ENCODE measurements at places on chromosomes 5 and 9.
A peak's percentile ranks its signal among the peaks of the same experiment; 100 is the strongest.

DNA sequence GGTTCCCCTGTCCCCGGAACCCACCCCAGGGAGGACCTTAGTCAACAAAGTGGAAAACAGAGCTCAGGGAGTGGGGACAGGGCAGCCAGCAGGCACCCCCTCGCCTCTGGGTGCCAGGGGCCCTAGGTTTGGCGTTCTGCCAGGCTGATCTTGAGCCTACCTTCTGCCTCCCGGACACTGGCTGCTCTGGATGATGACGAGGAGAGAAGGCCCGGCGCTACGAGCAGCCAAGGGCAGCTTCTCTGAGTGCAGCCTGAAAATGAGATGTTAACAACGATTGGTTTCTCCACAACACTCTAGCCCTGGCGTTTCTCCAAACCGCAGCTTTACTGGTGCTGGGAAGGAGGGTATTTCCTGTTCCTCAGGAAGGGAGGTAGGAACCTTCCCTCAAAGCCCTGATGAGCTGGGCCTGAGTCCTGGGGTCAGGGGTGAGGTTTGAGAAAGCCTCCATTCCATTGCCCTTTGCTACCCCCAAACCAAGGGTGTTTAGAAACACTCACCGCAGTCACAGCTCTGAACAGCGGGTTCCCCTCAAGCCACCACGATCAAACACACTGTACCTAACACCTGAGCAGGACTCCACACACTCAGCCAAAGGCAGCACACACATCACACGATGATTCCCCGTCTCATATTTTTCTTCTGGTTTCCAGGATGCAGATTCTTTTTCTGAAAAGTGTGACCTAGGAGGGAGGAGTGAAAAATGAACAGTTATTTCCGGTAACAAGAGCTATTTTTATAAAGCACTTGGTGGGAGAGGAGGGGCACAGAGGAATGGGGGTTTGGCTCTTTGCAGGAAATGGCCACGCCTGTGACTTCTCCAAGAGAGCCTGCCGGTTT, at the start of gene STING1:
TSS of gene STING1 (minus strand) at position 709 of the 840 bp plus-strand sequence. CDS start 1,054 bp downstream, outside the sequence.
- peak; percentile 38 for DNase-seq

DNA sequence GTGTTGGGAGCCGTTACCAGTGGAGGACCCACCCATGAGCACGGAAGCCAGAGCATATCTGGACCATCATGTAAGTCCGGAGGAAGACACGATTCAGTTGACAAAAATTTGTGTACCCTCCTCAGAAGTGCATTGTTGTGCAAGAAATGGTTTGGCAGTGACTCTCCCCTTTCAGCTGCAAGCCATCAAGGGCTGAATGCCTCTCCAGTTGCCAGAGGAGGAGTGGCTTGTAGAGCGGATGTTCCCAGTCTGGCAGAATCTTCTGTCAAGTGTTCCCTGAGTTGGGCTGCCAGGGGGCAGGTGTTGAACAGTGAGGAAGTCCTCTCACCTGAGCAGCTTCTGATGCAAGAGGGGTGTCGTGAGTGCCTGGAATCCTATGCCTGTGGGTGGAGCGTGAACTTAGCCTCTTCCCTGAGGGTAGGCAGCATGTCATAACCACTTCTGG, 27.6 kb upstream of the CDKN2AIPNL start:
- no peak for DNase-seq

- no peak for DNase-seq
Measured at GRCh38 chr5:75381456-75381855, 44.4 kb downstream of the HMGCR start.

DNA sequence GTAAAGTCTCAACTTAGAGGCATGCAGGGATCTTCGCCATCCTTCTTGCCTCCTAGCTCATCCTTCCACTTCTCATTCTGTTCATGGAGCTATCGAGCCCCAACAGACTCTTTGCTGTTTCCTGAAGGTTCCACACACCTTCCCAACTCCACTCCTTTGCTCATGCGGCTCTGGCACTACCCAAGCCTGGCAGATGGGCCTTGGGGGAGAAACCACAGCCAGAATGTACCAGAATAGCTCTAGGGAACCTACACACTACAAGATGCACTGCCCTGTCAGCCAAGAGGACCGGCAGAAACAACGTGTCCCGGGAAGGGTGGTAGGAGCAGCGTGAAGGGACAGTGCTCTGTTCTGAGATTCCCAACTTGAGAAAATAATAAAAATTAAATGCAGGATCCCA, 178.9 kb downstream of the GABBR2 start:
- DNase-seq: no peak

GRCh38 chr5:148909040-148909439, 82.6 kb downstream of the ADRB2 start:
- DNase-seq: no peak

DNA sequence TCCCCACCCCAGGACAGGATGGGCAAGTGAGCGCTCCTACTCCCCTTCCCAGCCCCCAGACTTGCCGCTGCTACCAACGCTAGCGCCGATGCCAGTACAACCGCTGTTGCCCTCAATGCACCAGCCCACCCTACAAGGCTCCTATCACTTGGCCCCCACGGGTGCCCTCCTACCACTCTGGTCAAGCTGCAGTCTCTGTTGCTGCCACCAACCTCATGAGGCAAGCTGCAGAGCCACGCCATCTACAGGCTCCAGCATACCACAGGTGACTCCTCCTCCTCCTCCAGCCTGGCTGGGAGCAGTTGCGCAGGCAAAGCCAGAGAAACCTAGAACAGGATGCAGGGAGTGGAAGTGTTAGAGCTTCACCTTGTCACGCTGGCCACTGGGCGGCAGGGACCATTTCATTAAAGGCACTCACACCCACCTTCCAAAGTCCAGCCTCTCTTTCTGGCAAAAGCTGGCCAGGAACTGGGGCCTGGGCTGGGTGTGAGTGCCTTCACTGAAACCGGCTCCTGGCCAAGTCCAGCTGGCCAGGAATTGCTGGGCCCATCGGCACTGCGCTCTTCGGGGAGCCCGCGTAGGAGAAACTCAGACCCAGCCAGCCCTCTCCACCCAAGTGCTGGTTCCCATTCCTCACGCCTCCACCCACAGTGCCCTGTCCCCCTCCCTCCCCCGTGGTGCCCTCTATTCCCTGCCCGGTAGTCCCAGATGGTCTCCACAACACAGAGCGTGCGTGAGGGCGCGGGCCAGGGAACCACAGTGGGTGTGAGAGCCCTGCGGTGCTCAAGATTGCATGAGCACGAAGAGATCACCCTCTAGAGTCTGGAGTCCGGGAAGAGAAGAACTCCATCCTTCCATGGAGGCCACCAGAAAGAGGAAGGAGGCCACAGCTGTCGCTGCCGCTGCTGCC, 1.6 kb upstream of the PCAT7 start:
- DNase-seq: no peak

DNA sequence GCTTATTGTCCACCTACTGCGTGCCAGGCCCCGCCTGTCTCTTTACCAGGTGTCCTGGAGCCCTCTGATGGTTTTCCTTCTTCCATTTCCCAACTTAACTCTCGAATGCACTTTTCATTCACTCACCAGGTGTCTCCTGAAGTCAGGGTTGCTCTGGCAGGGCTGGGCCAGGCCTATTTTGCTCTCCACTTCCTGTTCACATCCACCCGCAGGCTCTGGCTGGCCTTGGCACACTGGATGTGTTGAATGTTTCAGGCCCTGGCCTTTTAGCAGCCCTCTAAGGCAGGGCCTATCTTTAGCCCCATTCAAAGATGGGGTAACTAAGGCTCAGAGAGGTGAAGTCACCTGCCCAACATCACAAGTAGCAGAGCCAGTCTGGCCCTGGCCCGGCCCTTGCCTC, 16.4 kb downstream of the LRRC8A start:
- no peak for DNase-seq

GRCh38 chr5:6457592-6457991, 8.9 kb downstream of the UBE2QL1 start:
- DNase-seq: no peak

- DNase-seq: no peak
Measured at GRCh38 chr5:90955001-90955635, 396.5 kb downstream of the ADGRV1 start.

- no peak for DNase-seq
Measured at GRCh38 chr5:156380848-156381247, 53.9 kb downstream of the SGCD start.

DNA sequence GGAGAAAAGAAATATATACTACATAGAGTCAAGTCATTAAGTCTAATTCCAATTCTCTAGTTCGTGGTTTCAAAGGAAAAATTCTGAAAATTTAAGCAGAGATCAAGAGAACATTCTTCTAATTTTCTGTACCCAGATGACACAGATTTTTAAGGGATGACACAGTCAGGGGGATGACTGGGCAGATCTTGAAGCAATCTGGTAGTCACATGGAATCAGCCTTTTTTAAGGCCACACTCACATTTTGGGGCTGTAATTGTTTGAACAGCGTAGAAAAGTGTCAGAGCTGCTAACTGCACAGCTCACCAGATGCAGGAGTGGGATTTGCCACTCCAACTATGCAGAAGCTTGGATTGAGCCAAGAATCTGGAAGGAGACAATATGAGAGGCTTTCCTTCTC, 20.4 kb downstream of the PDE4D start:
- no peak for DNase-seq

DNA sequence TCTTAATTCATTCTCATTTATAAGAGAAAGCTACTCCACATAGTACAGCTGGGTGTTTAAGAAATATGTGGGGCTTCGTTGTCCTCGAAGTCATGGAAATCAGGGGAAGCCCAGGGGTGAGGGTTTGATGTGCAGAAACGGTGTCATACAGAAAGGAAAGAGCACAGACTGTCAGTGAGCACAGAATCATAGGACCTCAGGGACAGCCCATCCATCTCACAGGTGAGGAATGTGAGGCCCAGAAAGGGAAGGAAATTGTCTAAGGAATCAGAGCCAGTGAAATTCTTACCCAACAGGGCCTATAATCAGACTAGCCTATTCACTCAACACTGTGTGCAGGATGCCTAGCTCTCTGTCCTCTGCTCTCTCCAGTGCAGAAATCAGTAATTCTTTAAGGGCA, 535.6 kb downstream of the SPOCK1 start:
- DNase-seq: no peak

DNA sequence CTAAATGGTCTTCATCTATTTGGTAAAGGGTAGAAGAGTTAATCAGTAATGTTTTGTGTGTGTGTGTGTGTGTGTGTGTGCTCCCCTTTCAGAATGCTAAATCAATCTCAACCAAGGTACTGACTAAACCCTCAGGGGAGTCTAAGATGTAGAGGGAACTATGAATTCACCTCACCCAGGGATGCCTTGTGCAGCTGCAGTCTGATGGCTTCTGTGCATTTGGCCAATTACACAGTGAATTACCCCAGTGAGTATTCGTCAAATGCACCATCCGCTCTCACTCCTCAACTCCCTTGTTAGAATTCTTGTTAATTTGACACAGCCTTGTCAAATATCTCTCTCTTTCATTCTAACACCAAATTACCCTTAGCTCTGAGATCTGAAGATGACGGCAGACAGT, 234.6 kb downstream of the GABRB2 start:
- no peak for DNase-seq

GRCh38 chr5:111296570-111296969, 72.4 kb downstream of the CAMK4 start:
- no peak for DNase-seq

DNA sequence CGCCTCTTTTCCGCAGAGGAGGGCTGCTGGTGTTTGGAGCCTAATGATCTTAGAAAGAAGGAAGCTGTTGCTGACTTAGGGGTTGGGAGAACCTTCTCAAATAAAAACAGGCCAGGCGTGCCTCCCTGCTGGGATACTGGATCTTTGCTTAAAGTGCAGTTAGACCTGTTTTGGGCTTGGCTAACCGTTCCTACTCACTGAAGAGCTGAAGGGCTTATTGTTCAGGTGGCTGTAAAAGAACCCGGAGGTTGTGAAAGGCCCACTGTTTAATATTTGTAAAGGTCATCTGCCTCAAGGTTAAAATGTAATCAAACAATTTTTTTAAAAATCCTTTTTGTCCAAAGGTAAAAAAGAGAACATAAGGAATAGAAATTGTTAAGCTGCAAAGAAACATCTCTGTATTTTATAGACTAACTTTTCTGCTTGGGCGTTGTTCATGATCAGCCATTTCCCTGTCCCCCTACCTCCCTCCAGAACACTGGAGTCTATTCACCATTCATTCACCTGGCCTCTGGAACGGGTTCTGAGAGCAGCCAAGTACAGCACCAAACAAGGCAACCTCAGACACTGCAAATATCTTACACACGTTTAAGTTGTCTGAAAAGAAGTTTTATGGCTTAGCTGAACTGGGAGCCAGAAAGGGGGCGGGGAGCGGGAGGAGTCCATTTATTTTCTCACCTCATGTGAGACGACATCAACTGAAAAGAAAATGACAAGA, 18.6 kb upstream of the MTMR12 start:
- DNase-seq: no peak

GRCh38 chr9:35774907-35775635, 16.3 kb upstream of the NPR2 start:
- no peak for DNase-seq

DNA sequence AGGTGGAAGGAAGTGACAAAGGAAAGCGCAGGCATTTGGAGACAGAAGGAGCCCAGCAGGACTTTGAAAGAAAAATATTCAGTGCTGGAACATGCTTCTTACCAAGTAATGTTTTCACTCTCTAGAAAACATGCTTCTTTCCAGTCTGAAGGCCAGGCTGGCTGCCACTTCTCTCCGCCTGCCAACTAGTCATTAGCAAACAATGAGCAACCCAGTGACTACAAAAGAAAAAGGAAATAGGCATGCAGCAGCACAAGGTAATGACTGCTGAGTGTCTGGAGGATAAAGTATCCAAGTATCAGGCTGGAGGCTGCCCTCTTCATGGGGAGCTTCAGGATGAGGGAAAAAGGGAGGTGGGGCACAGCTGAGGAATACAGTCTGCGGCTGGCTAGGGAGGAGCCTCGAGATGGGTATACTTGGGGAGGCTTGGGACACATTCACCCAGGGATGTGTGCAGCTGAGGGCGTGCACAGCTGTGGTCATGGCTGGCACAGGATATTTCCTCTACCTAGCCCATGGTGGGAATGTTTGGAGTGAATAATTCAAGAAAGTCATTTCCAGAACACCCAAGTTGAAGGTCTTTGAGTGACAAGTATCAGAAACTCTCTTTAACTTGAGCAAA, 161.5 kb upstream of the KIF2A start:
- no peak for DNase-seq

- DNase-seq: no peak
Measured at GRCh38 chr9:88826181-88826580, 165.1 kb upstream of the S1PR3 start.

DNA sequence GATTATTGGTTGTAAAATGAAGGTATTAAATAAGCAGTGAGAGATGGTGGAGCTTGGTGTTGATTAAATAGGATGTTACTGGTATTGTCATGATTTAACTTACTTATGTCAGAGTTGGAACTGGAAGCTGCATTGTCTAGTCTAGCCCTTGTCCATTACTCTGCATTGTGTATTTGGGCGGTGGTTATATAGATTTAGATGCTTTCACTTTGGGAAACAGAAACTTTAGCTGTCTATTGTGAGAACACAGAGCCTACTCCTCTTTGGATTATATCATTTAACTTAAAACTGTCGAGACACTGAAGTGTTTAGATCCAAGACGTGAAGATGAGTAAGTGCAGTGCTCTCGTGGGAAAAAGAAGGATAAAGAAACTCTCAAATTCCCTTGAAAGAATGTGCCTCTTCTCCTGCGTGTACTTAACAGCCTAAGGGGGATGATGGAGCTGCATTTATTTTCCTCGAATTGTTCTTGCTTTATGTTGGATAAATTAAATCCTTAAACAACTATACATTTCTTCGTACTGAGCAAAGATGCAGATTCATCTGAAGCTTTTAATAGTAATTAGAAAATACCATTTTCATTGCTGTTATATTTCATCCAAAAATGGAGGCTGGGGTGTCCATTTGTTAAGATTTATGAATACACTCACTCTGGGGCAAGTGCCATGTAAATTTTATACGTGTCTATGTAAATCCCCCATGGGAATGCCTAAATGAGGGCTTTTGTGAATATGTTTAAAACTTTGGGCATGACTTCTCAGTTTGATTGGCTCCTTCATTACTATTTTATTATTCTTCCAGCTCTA, 21.6 kb downstream of the FBXL7 start:
- no peak for DNase-seq

Measured in stimulated activated CD4-positive, alpha-beta T cell treated with anti-CD3 and anti-CD28 coated beads, Interleukin-15, amount 100 ng/mL, for 1 hour (primary cell).